ENCODE measurements at places on chromosomes 4 and X. TPM values are rescaled to one million over a fixed set of nuclear protein-coding genes. Genes with fewer than 3 reads are reported as not detected.

GRCh38 chr4:25347971-25348370 is 29.1 kb upstream of the ANAPC4 start:
- peaks cover 32% of the 10 kb centered on the region for H3K36me3 ChIP-seq
- no peaks in the 10 kb centered on the region for H3K27me3 ChIP-seq

The PRDM5 gene
- total RNA-seq: 17.0 TPM

The STOX2 gene
- 7.0 TPM for total RNA-seq

DNA sequence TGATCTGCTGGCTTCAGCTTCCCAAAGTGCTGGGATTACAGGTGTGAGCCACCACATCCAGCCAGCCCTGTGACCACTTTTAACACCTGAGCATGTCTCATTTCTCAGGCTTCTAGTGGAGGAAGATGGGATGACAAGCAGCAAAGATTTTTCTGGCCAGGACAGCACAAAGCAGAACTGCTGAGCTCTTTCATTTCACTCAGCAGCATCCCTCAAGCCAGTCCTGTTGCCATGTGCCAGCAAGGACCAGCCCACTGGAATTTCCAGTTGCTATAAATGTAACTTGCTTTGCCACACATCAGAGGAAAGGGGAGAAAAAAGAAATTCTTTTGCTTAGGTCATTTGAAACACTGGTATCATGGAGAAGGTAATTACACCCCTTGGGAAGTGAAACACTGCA is 75.9 kb downstream of the SLC9A7 start:
- no peaks in the 10 kb centered on the region for H3K36me3 ChIP-seq
- no peak for DNase-seq
- H3K4me1 ChIP-seq: no peaks in the 10 kb centered on the region
- H3K27me3 ChIP-seq: no peaks in the 10 kb centered on the region
- H3K4me3 ChIP-seq: no peak overlapping the region
- no peak overlapping the region for H3K27ac ChIP-seq

The GAB1 gene
- total RNA-seq: 73.5 TPM

The ADAMTS3 gene
- 1.1 TPM for total RNA-seq

The STARD8 gene
- 11.4 TPM for total RNA-seq

The RAB9B gene
- total RNA-seq: 10.6 TPM

The LRRC66 gene
- 1.2 TPM for total RNA-seq

DNA sequence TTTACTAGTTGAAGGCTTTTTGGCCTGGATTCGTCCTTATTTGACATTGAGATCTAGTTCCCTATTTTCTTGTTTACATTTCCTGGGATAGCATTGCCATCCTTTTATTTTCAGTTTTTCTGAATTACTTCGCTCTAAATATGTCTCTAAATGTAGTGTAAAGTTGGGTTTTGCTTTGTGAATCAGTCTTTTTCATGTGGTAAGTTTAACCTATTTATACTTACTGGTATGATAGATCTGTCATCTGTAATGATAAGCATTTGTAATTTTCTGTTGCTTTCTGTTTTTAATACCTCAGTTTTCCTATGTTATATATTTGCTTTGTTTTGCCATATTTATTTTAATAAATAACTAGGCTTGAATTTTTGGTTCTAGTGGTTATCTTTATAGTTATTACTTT is 6.7 kb downstream of the PDK3 start:
- H3K4me3 ChIP-seq: no peak overlapping the region
- H3K4me1 ChIP-seq: peaks cover 32% of the 10 kb centered on the region
- no peaks in the 10 kb centered on the region for H3K27me3 ChIP-seq
- no peak for DNase-seq

The XKRX gene
- total RNA-seq: not detected

The SLC4A4 gene
- 1.2 TPM for total RNA-seq
